WERI-Rb-1 (cell line): ENCODE measurements at places on chromosomes 3 and 15.

DNA sequence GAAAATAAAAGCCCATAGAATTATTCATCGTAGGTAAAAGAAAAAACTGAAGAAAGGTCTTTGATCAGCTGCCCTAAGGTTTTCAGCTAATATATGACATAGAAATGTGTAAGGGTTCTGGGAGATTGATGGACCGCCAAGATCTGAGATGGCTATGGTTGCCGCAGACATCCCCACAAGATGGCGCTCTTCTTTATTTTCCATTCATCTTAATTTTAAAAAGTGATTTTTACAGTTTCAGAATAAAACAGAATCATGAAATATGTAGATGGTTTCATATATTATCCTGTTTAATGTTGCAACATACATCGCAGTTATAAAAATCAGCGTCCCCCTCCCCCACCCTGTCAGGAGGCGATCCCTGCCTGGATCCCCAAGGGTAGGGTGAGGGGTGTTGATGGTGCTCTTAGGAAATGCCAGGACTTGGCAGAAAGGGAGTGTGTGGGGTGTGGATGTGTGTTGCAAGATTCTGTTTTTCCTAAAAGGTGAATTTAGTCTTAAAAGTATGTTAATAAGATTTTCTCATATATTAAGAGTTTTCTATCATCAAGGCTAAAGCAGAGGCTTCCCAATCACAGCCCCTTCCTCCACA lies 68.8 kb downstream of the ANXA2 start:
- DNase-seq, result no peak

DNA sequence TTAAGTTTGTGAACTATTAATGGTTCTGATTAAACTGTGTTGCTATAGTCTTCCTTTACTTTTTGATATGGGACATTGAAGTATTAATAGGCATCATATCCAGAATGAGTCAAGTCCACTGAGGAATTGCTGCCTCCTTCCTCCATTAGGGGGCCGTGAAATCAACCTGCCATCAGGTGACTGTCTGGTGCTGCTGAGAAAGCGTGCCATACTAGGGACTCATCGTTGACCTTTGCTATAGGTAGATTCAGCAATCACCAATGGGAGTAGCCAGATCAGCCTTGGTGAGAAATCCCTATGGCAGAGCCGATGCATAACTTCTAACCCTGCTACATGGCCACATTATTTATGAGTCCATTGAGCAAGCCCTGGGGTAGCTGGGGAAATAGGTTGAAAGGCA lies 30.1 kb upstream of the SLC28A2 start:
- DNase-seq, result no peak

DNA sequence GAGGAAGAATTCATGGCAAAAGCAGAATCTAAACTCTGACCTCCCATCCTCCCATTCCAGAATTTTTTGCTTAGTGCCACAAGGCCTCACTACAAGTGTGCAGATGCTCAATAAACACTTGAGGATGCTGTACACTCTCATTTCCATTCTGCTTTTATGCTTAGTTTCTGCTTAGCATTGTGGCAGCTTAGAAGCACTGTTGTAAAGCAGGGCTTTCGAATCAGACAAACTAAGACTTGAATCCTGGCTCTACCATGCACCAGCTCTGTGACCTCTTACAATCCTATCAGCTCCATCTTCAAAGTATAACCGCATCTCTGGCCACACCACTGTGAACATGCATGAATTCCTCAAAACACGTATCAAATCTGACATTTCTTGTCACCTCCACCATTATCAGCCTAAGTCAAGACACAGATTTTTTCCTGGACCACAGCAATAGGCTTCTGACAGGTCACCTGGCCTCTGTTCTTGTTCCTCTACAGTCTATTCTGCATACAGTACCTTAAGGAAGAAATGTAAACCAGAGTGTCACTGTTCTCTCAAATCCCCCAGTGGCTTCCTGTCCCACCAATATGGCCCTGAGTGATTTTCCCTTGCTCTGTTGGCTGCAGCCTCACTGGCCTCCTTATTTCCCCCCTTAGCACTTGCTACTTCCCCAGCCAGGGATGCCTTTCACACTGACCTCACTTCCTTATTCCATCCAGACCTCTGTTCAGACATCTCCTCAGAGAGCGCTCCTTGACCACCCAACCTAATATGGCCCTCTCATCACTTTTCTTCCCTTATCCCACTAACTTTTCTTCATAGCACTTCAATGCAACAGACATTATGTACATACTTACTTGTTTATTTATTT lies 8.1 kb upstream of the PHC3 start:
- DNase-seq, result no peak

DNA sequence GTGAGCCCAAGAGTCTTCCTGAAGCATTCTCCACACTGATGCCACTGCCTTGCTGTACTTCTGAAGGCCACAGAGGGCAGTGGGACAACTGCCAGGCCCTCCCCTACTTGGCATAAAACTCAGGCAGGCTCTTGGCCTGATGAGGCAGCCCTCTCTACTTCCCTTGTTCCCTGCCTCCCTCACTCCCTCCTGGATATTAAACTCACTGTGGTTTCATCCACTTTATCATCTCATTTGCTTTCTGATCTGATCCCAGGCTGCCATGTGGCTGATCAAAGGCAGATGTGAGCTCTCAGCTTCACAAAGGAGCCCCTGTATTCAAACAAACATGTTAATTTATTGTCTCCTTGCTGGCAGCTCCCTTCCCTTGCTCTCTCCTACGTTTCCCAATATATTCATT lies 533.5 kb downstream of the IGSF11 start:
- DNase-seq, result no peak

DNA sequence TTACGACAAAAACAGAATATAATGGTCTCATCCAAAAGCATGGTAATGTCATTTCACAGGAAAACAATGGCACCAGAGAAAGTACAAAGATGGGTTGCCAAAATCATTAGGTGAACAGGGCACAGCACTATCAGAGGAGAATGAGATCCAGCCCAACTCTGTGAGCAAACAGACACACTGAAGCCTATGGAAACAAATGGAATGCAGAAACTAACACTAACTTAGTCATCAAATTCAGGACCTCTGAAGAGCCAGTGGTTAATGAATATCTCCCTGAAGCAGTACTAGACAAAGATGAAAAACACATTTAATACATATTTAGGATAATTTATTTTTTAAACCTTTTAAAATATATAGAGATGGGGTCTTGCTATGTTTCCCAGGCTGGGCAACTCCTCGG lies 14.6 kb upstream of the RPS17 start:
- DNase-seq, result no peak

GRCh38 chr3:129314386-129315222 lies 35.9 kb downstream of the HMCES start:
- peak; percentile 80 for DNase-seq

DNA sequence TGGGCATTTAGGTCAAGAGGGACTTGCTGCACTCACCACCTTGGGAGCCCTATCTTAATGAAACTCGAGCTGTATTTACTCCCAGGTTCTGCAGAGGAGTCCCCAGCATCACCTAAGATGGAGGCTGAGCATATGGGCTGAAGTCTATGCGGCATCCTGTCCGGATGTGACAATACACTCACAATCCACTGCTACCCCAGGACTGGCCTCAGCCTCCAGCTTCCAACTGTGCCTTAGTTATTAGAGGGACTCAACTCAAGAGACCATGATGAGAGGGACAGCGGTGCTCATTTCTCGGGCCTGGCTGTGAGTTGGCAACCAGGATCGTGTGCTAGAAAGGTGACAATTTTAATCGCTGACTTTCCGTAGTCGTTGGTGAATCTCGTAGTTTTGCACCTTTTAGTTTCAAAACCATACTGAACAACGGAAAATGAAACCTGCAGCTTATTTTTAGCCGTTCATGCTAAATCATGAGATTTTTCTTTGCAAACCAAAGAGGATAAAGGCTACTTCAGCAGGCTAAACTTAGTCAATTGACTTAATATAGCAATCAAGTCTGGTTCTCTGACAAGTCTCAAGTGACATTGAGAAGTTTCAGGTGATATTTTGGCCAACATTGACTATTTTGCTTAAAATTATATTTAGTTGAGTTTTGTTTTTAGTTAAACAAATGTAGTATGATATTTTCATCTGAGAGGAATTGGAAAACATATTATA lies 11.1 kb downstream of the ZBTB38 start:
- DNase-seq, result no peak

- no peak for DNase-seq
Observed at GRCh38 chr3:16821053-16821452, 63.7 kb upstream of the PLCL2 start.
